ENCODE measurements at places on chromosomes 11 and 22.
A peak's percentile ranks its signal among the peaks of the same experiment; 100 is the strongest.

GRCh38 chr11:95346265-95346664 lies 115.3 kb upstream of the SESN3 start:
- no peak for DNase-seq

DNA sequence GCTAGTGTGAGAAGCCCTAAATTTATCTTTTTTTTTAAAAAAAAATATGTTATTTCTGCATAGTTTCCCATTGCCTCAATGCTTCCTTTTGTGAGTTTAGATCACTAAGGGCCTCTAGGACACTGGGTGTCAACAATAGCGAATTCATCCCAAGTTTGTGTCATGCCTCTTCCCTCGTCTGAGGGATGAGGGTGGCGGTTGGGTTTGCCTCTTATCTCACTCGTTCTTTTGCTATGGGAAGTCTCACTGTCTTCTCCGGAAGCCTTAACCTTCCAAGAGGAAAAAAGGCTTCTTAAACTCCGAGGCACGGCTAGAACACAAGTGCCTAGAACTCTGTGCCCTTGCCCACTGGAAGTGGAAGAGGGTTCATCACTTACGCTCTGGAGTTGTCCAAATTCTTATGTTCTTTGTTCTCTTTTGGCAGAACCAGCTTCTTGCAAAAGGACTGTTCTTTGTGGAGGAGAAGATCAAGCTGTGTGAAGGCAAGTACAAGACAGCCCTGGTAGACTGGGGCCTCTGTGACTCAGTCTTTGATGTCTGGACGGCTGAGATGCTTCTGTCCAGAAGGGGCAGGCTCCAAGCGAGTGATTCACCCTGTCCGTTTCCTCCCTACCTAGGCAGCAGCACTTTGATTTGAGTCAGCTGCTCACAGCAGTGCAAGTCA lies 78.5 kb downstream of the TRAF6 start:
- no peak for DNase-seq

GRCh38 chr11:11993839-11994238 lies 14.6 kb downstream of the DKK3 start:
- DNase-seq: no peak

DNA sequence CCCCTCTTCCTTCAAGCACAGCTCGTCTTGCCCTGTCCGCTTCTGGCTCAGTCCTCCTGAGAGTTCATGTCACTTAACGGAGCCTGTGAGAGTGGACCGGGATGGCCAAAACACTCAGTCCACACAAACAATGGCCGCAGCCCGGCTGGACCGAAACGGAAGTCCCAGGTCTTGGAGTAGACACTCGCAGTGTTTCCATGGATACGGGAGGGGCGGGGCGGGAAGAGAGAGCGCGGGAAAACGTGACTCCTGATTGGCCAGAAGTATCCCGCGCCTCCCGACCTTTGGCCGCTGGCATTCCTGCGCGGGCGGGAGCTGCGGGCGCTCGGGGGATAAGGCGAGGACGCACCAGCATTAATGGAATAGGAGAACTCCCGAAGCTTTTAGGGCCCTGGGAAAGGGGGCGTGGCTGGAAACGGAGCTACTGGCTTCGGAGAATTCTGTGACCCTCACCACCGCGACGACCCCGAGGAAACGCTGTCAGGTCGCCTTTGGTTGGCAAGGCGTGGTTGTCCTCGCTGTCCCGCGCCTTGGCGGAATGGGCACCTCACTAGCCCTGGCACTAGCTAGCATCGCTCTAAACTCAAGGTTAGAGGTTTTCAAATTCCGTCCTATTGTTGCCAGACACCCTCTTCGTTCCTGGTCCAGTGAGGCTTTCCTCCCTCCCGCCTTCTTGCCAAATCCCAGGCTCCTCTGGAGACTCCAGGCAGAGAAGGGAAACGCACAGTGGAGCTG lies at the start of the genes NLRP14 and ZNF214:
NLRP14 (plus strand) TSS at position 297 of the 735 bp plus-strand sequence. CDS start 18,108 bp downstream, outside the sequence.
ZNF214 (minus strand) TSS at position 164 of the 735 bp plus-strand sequence. CDS start 17,511 bp downstream, outside the sequence.
- DNase-seq: peak; percentile 23

All from NCI-H2029 treated with DMSO at 0.1 percent for 48 hours (cell line).